ENCODE measurements at places on chromosomes 11 and 22. TPM values are rescaled to one million over a fixed set of nuclear protein-coding genes. Genes with fewer than 3 reads are reported as not detected.

Gene WT1
- total RNA-seq: not detected

Gene FOLR1
- total RNA-seq: not detected

Gene NLRP6
- 2.4 TPM for total RNA-seq

Gene SERHL2
- 0.86 TPM for total RNA-seq

Gene CNGA4
- total RNA-seq: 0.16 TPM

Gene OR51E2
- not detected for total RNA-seq

Gene OR10G6
- total RNA-seq: not detected

Gene LRRC4C
- not detected for total RNA-seq

Gene CNIH2
- total RNA-seq: 1.5 TPM

Gene MRPL17
- 72.4 TPM for total RNA-seq

Gene NXPE1
- not detected for total RNA-seq

Gene MAPK8IP1
- 0.66 TPM for total RNA-seq

Gene MICAL3
- 38.7 TPM for total RNA-seq

Gene GGT5
- total RNA-seq: 0.11 TPM

Gene ALDH3B1
- not detected for total RNA-seq

Gene ASPHD2
- total RNA-seq: 14.1 TPM

Gene OR9G4
- not detected for total RNA-seq

Gene PHETA2
- total RNA-seq: 4.0 TPM

All from T-helper 2 cell treated with Interferon-gamma antibody and Interleukin-4, amounts not matched to agents 100 ng/mL and 5 ng/mL, for 36 hours (primary cell).